Stimulated activated naive CD8-positive, alpha-beta T cell treated with anti-CD3 and anti-CD28 coated beads, Interleukin-15, Interleukin-2, amounts not matched to agents 100 U/mL and 50 U/mL, for 24 hours (primary cell): ENCODE measurements at places on chromosomes 16 and 17.

GRCh38 chr16:88540346-88540977, 29.7 kb upstream of the ZC3H18 start:
- no peak for DNase-seq

DNA sequence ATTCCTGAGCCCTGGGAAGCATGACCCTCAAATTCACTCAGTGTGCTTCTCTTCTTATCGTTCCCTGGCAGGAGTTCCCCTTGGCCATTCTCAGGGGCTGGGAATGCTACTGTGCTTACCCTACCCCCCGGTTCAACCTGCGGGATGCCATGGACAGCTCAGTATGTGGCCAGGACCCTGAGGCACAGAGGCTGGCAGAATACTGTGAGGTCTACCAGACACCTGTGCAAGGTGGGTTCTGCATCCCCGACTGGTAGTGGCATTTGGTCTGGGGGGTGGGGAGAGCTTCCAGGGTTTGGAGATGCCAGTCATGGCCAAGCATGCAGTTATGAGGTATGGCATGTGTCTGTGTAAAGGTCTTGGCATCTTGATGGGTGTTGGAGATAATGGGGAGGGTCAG, 39.4 kb downstream of the WSCD1 start:
- DNase-seq: no peak

DNA sequence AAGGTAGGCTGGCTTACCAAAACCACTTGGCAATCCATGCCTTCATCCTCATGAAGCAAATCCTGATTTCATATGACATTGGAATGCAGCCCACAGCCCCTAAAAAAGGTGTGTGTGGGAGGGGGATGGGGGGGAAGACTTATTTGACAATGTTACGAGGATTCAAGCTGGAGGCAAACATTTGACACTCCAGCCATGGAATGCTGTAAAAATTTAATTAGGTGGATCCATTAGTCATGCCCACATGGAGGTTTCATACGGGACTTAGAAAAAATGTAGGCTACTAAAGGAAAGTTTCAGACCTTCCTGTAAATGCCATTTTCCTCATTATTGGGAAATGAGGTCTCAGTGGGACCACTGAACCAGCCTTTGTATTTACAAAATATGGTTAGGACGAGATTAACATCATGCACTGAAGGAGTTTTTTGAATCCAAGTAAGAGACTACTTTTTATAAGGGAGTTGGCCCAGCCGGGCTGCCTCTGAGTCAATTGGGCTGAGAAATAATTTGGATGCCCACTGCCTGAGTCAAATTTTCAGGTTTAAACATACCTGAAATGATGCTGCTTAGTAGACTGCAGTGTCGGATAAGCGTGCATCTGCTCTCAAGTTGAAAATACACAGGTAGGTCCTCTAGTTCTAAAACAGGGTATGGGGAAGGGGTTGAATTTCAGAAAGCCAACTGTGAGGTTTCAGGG, 44.6 kb upstream of the MAF start:
- no peak for DNase-seq

GRCh38 chr17:77319211-77320043, 178.7 kb downstream of the SEC14L1 start:
- DNase-seq: peak; percentile 77

GRCh38 chr17:55212880-55213279, 51.9 kb upstream of the HLF start:
- no peak for DNase-seq

GRCh38 chr17:31058976-31059375, 35.8 kb upstream of the NF1 start:
- DNase-seq: no peak

DNA sequence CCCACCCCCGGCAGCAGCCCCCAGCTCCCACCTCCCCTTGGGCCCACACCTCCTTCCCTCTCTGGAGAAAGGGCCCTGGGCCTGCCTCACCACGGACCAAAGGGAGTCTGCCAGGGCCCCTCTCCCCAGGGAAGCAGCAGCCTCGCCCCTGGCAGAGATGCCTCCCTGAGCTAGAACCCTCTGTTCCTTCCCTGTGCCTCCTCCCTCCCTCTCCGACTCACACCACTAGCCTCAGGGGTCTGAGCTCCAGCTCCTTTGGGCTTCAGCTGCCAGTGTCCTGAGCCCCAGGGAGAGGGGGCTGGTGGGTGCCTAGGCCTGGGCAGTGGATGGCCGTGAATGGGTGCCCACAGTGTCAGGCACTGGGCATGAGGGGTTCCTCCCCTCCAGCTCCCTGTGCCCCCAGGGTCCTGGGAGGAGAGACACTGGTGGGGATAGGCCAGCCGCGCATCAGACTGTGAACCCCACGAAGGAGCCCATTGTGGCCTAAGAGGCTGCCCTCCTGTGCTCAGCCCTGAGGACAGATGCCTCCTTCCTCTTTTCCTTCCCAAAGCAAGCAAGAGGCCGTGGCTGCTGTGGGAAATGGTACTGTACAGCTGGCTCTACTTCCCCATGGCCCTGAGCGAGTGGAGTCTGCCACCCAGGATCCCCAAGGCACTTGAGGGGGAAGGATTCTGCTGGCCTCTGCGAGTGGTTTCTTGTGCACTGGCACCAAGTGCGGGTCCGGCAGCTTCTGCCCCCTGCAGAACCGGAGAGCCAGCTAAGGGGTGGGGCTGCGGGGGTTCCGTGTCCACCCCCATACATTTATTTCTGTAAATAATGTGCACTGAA, 20.7 kb downstream of the MMP15 start:
- DNase-seq: no peak

GRCh38 chr17:45228763-45229539, 7.3 kb downstream of the FMNL1 start:
- DNase-seq: peak; percentile 96

GRCh38 chr17:42065201-42065600, 14.8 kb upstream of the C17orf113 start:
- no peak for DNase-seq

GRCh38 chr16:28136751-28137434, 73.4 kb upstream of the GSG1L start:
- no peak for DNase-seq

- DNase-seq: no peak
These were observed 28.8 kb downstream of the ORC6 start for GRCh38 chr16:46718214-46718613.

DNA sequence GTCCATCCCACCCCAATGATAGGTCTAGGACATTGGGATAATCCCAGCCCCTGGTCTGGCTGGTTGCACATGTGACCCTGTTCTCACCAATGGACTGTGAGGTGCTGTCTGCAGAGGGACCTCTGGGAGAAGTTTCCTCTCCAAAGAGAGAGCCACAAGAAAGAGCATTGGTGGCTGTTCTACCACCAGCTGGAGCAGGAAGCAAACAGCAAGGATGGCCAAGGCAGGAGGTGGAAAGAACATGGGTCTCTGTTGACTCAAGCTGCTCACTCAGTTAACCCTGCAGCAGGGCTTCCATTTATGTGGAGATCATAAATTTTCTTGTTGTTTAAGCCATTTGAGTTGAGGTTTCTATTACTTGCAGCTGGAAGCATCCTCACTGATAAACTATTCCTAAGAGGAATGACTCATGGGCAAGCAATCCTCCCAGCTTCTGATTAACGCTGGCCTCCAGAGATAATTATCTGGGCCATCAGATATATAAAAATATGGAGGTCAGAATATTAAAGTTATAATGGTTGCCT, 52.6 kb downstream of the CYB5B start:
- no peak for DNase-seq

GRCh38 chr16:11087691-11088073, 143.3 kb downstream of the CLEC16A start:
- DNase-seq: no peak

- no peak for DNase-seq
These were observed 18.5 kb upstream of the GGA2 start for GRCh38 chr16:23528644-23529310.

DNA sequence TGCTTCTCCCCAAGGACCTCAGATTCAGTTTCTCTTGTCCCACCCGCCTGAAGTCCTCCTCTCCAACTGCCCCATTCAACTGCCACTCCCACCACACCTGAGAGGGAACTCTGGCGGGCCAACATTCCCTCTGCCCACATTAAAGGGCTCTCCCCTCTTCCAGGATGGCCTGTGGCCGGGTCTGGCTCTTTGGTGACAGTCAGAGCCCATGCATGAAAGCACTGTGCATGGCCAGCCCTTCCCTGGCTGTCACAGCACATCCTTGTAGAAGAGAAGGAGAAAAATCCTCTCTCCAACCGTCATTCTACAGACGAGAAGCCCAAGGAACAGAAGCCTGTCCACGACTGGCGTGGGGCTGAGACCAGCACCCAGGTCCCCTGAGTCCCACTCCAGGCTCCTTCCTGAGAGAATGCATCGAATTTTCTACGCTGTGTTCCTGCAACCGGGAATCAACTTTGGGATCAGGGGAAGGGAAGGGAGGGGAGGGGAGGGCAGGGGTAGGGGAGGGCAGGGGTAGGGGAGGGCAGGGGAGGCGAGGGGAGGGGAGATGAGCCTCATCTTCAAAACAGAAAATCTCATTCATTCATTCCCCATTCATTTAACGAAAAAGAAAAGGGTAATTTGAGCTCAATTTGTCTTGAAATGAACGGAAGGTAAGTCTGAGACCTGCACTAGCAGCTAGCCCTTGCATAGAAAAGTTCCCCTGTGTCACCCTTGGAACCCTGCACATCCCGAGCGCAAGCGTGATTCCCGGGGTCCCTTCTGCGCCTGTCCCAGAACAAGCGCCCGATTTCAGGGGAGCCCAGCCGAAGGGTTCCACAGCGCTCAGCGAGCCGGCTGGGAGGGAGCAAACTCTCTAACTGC, at the start of gene ABCC12:
Gene ABCC12, minus strand, starts transcription at position 68 of the 864 bp plus-strand sequence. CDS start 9,569 bp downstream, outside the sequence.
- DNase-seq: no peak

- peak; percentile 47 for DNase-seq
These were observed 15.0 kb downstream of the NSMCE1 start for GRCh38 chr16:27253526-27253930.

DNA sequence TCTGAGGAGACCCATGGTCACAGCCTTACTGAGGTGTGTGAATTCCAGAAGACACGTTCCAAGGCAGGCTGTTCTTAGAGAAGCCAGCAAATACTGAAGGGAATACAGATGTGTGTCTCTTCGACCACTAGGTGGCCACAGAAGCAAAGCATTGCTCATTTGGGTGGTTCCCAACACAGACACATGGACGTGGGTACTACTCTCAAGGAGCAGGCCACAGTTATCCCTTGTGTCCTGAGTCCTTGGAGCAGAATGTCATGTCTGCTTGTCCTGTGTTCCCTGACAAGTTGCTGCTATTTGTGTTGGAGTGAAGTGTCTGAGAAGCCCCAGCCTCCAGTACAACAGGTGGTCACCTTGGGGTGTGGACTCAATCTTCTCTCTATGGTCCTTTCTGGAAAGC, 30.3 kb downstream of the HMOX2 start:
- peak; percentile 58 for DNase-seq

DNA sequence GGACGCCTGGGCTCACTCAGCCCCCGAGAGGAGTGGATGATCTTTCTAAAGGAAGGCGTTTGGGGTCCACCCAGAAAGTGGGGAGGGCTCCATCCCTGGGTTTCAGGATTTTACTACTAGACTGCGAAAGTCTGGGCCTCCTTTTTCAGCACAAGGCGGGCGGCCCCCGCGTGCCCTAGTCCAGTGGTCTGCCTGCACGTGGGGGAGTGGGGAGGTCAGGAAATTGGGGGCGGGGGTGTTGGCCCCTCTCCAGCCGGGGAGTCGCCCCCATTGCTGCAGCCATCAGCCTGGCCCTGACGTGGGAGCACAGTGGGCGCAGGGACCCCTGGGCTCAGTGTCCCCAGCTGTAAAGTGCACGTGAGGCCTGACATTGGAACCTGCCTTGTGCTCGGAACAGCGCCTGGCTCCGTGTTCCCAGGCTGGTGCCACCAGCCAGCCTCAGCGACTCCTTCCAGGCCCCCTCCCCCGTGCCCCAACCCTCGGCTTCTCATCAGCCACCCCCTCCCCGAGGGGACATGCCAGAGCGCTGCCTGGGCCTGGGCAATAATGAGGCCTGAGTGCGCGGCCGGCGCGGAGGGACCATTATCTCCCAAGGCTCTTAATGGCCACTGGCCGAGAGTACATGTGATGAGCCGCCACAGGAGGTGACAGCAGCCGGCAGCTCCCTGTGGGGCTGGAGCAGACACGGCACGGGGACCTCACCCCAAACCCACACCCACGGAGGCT, 2.4 kb upstream of the C1QTNF8 start:
- no peak for DNase-seq

- no peak for DNase-seq
These were observed 56.0 kb downstream of the ABAT start for GRCh38 chr16:8730335-8730915.

DNA sequence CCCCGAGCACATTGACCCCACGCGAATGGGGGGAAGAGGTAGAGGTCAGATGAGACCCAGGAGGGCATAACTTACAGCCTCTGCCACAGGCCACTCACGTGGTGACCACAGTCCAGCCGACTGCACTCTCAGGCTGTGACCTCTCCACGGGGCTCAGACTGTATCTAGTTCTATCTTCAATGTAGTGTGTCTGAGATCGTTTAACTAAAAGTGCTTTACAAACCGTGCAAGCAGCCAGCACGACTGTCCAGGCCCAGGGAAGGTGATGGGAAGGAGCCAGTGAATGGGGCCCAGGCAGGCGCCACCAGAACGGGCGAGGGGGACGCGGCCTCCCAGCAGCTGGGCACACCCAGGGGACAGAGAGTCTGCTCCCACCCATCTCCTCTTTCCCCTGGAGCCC, 108.6 kb downstream of the ANKRD11 start:
- no peak for DNase-seq

- DNase-seq: no peak
These were observed 837 bp upstream of the PRDM7 start for GRCh38 chr16:90077757-90078578.

- DNase-seq: no peak
These were observed 23.3 kb downstream of the CCR7 start for GRCh38 chr17:40541873-40542557.
